CD4-positive, alpha-beta T cell treated with Interleukin-17A for 4 hours (primary cell): ENCODE measurements at places on chromosomes 5 and 9.

DNA sequence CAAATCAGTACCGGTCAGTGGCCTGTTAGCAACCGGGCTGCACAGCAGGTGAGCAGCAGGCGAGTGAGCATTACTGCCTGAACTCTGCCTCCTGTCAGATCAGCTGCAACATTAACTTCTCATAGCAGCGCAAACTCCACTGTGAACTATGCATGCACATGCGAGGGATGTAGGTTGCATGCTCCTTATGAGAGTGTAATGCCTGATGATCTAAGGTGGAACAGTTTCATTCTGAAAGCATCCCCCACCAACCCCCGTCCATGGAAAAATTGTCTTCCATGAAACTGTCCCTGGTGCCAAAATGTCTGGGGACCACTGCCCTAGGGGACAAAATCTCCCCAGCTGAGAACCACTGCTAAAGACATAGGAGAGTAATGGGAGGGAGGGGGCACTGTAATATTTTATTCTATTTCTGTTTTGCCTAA is 51.1 kb downstream of the P4HA2 start:
- no peak for DNase-seq

DNA sequence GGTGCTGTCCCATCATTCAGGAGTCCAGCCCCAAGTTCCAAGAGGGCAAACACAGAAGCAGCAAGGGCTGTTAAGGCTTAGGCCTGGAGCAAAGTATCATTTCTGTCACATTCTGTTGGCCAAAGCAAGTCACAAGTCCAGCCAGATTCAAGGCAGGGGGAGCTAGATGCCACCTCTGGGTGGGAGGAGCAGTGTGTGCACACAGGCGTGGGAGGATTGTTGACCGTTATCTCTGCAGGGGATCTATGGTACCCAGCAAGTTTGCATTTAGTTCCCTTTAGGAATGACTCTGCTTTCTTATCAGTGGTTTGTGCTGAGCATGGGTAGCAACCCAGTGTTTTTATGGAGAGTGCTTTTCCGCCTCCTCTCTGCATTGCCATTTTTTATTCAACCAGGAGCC is 278.9 kb downstream of the NR3C1 start:
- no peak for DNase-seq

- no peak for DNase-seq
These were observed 335.3 kb upstream of the PANK3 start for GRCh38 chr5:168914491-168914890.

GRCh38 chr5:157550663-157551062 is 24.9 kb downstream of the ADAM19 start:
- DNase-seq: no peak

DNA sequence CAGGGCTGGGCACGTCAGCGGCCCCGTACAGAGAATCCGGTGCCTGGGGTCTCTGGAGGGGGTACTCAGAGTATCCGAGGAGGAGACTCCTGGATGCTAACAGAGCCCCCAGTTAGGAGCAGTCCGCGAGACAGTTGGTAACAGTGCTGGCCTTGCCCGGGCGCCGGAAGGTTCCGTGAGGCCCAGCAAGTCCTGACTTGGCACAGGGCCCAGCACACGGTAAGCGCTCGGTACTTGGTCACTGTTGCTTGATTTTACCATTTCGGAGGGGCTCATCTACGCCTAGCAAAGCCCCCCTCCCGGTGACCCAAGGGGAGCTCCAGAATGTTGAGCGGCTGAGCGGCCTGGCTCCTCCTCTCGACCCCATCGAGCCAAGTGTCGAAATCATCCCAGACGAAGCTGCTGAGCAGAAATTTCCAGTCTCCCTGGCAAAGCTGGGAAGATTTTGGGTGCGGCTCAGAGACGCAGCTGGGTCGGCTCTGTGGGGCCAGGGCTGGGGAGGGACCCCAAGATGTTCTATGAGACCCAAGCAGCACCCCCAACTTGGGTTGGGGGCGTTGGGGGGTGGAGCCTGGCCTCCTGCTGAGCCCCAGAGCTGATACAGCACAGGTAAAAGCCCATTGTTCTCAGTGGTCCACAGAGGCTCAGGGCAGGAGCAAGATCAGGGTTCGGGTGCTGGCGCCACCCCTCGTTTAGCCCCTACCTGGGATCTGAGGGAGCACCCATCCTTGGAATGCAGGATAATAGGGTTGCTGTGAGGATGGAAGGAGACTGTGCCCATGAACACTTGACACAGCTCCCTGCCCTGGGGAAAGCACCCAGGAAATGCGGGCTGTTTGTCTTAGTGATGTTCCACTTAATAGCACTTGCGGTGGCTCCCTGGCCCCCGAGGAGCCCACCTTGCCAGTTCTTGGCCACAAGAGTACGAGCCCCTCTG is 137.2 kb downstream of the C9orf50 start:
- DNase-seq: peak; percentile 42

DNA sequence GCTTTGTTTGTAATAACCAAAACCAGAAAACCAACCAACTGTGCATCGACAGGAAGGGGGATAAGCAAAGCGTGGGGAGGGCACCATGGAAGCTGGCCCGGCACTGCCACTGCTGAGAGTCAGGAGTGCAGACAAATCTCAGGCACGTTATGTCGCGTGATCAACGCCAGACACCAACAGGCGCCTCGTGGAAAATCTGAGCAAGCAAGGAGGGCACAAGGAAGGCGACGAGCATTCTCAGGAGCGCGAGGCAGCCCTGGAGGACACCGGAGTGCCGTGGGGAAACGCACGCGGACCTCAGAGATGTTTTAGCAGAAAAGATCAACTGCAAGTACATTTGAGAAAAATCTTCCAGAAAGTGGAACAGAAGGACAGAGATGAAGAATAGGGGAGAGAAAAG is 15.1 kb upstream of the NSMF start:
- no peak for DNase-seq

GRCh38 chr9:121703014-121703734 is 51.7 kb downstream of the DAB2IP start:
- no peak for DNase-seq

- DNase-seq: peak; percentile 88
These were observed 62.9 kb downstream of the OTULIN start for GRCh38 chr5:14727428-14727865.
